MCF 10A (cell line): ENCODE measurements at places on chromosomes 4 and X. TPM values are rescaled to one million over a fixed set of nuclear protein-coding genes. Genes with fewer than 3 reads are reported as not detected.

DNA sequence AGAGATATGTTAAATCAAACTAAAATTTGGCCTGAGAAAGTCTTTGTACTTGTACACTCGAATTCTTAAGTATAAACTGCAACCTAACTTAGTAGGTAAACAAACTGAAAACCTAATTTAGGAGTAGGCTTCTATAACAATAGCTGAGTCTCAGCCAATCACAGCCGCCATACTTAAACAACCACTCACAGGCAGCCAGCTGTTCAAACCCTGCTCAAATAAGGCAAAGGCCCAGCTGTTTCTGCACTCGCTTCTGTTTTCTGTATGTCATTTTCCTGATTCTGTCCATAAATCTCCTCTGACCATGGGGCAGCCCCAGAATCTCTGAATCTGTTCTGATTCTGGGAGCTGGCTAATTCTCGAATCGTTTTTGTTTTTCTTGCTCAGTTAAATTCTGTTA lies 7.8 kb upstream of the PLS3 start:
- no peaks in the 10 kb centered on the region for H3K36me3 ChIP-seq
- H3K4me1 ChIP-seq, result no peaks in the 10 kb centered on the region
- H3K27ac ChIP-seq, result no peak overlapping the region
- no peak overlapping the region for H3K4me3 ChIP-seq
- no peak for DNase-seq

DNA sequence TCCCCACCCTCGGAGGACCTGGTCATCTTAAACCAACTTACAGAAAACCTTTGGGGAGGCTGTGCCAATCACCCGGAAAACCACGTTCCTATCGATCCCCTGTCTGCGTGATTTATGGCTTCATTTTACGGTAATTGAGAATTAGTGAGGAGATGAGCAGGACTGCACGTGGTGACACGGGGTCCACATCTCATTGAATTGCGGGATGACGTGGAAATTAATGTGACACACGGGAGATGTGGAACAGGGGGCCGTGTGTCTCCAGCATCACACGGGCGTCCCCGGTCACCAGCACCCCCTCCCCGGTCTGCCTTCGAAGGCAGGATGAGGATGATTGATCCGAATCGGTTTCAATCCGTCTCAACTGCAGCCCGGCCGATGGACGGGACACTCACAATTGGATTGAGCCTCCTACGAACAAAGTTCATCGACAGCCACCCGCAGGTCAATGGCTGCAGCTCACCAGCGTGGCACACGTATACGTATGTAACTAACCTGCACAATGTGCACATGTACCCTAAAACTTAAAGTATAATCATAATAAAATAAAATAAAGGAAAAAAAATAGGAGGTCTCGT lies 160.3 kb downstream of the SHOX start:
- no peak overlapping the region for H3K27ac ChIP-seq
- no peaks in the 10 kb centered on the region for H3K4me1 ChIP-seq
- no peak for DNase-seq
- H3K36me3 ChIP-seq, result no peaks in the 10 kb centered on the region

- H3K4me1 ChIP-seq, result no peaks in the 10 kb centered on the region
- no peaks in the 10 kb centered on the region for H3K27me3 ChIP-seq
- H3K36me3 ChIP-seq, result no peaks in the 10 kb centered on the region
- no peak for DNase-seq
- no peak overlapping the region for H3K4me3 ChIP-seq
- H3K27ac ChIP-seq, result no peak overlapping the region
These were observed 67.6 kb upstream of the GYPA start for GRCh38 chr4:144208074-144208473.

- no peak for DNase-seq
- H3K4me3 ChIP-seq, result no peak overlapping the region
- no peak overlapping the region for H3K27ac ChIP-seq
- H3K36me3 ChIP-seq, result no peaks in the 10 kb centered on the region
- no peaks in the 10 kb centered on the region for H3K27me3 ChIP-seq
These were observed 709.8 kb upstream of the HS3ST1 start for GRCh38 chr4:12138488-12138887.

The FRAS1 gene
- 2.0 and 2.1 TPM in 2 replicates for total RNA-seq

DNA sequence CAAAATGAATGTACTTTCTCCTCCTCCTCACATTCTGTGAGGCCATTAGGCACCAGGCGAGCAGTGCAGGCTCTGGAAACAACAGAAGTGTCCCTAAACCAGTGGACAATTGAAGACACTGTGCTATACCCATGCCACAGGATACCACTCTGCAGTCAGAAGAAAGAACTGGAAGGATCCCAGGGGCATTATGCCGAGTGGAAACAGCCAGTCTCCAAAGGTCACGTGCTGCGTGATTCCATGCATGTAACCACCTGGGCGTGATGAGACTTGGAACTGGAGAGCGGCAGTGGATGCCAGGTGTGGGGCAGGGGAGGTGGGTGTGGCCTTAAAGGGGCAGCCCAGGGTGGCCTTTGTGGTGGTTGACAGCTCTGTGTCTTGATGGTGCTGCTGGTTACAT lies 139.4 kb downstream of the EVC2 start:
- no peak overlapping the region for H3K27ac ChIP-seq
- H3K27me3 ChIP-seq, result no peaks in the 10 kb centered on the region
- H3K36me3 ChIP-seq, result peaks cover 19% of the 10 kb centered on the region
- no peaks in the 10 kb centered on the region for H3K4me1 ChIP-seq

The UGT2A1 gene
- total RNA-seq, result not detected in 2 replicates

GRCh38 chrX:56788717-56789122 lies 59.7 kb downstream of the NBDY start:
- H3K4me3 ChIP-seq, result no peak overlapping the region
- no peaks in the 10 kb centered on the region for H3K4me1 ChIP-seq
- no peak overlapping the region for H3K27ac ChIP-seq
- peaks cover 41% of the 10 kb centered on the region for H3K27me3 ChIP-seq
- peaks cover 13% of the 10 kb centered on the region for H3K36me3 ChIP-seq

DNA sequence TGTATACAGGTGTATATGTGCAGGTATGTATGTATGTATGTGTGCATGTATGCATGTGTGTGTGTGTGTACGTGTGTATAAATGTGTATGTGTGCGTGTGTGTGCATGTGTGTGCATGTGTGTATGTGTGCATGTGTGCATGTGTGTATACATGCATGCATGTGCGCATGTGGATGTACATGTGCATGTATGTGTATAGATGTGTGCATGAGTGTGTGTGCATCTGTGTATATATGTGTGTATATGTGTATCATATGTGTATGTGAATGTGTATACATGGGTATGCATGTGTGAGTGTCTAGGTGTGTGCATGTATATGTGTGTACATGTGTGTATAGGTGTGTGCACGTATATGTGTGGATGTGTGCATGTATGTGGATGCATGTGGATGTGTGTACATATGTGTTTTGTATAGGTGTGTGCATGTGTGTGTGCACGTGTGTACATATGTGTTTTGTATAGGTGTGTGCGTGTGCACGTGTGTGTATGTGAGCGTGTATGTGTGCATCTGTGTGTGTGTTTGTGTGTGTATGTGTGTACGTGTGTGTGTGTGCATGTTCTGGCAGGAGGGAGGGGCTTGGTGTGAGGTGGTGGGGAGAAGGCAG lies 6.0 kb downstream of the BGN start:
- H3K4me3 ChIP-seq, result no peak overlapping the region
- no peak for DNase-seq
- no peaks in the 10 kb centered on the region for H3K36me3 ChIP-seq
- H3K4me1 ChIP-seq, result no peaks in the 10 kb centered on the region
- no peaks in the 10 kb centered on the region for H3K27me3 ChIP-seq
- H3K27ac ChIP-seq, result no peak overlapping the region

DNA sequence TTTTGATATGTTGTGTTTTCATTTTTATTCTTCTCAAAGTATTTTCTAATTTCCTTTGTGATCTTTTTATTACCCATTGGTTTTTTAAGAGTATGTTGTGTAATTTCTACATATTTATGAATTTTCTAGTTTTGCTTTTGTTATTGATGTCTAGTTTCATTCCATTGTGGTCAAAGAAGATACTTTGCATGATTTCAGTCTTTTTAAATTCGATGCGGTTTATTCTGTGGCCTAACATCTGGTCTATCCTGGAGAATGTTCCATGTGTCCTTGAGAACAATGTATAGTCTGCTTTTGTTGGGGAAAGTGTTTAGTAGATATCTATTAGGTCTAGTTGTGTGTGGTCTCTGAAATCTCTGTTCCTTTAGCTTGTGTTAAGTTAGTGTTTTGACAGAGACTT lies 46.2 kb downstream of the PPEF1 start:
- H3K27me3 ChIP-seq, result no peaks in the 10 kb centered on the region
- peaks cover 9% of the 10 kb centered on the region for H3K4me1 ChIP-seq
- H3K36me3 ChIP-seq, result no peaks in the 10 kb centered on the region
- no peak overlapping the region for H3K27ac ChIP-seq
- H3K4me3 ChIP-seq, result no peak overlapping the region

DNA sequence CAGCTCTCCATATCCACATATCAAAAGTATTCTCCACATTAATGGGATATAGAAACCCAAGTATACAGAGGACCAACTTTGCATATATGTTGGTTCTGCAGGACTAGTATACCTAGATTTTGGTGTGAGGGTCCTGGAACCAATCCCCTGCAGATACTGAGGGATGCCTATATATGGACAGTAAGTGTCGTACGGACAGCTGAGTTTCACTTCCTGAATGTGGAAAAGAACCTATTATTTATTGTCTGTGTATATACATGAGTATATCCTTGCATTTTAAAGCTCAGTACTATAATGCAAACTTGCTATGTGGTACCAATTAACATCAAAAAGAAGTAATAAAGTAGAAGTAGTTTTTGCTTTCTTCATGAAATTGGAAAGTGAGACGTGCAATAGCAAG lies 101.9 kb downstream of the FBXW7 start:
- H3K27me3 ChIP-seq, result no peaks in the 10 kb centered on the region
- no peak overlapping the region for H3K27ac ChIP-seq
- no peaks in the 10 kb centered on the region for H3K4me1 ChIP-seq
- no peaks in the 10 kb centered on the region for H3K36me3 ChIP-seq

- H3K27me3 ChIP-seq, result no peaks in the 10 kb centered on the region
- peaks cover 6% of the 10 kb centered on the region for H3K36me3 ChIP-seq
- no peak for DNase-seq
- H3K4me1 ChIP-seq, result no peaks in the 10 kb centered on the region
These were observed 43.1 kb upstream of the MXD4 start for GRCh38 chr4:2304877-2305561.

DNA sequence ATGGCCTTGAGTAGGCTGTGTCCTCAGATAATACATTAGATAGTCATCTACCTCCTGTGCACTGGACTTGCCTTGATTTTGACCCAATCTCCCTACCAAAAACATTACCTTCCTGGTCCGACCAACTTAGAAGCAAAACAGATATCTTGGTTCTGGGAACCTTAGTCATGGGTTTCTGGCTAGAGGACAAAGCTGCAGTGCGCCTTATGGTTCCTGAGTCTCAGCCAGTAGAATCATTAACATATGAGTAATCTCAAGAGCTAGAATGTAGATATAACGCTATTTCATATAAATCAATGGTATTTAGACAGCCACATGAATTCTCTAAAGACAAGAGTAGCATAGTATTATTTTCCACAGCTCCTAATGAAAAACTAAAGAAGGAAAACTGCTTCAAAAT lies 83.1 kb downstream of the GRIA3 start:
- H3K4me3 ChIP-seq, result no peak overlapping the region
- DNase-seq, result no peak
- no peaks in the 10 kb centered on the region for H3K27me3 ChIP-seq
- no peaks in the 10 kb centered on the region for H3K36me3 ChIP-seq
- no peaks in the 10 kb centered on the region for H3K4me1 ChIP-seq
- H3K27ac ChIP-seq, result no peak overlapping the region

GRCh38 chr4:131044368-131044767 lies 1948.4 kb downstream of the C4orf33 start:
- no peak overlapping the region for H3K4me3 ChIP-seq
- no peaks in the 10 kb centered on the region for H3K27me3 ChIP-seq
- no peak for DNase-seq
- no peaks in the 10 kb centered on the region for H3K36me3 ChIP-seq
- no peak overlapping the region for H3K27ac ChIP-seq
- no peaks in the 10 kb centered on the region for H3K4me1 ChIP-seq

- H3K4me3 ChIP-seq, result peak overlapping the region; percentile 54
- no peaks in the 10 kb centered on the region for H3K36me3 ChIP-seq
- H3K4me1 ChIP-seq, result peaks cover 4% of the 10 kb centered on the region
- peaks cover 11% of the 10 kb centered on the region for H3K27me3 ChIP-seq
These were observed 169.8 kb upstream of the BCOR start for GRCh38 chrX:40267334-40268187.

DNA sequence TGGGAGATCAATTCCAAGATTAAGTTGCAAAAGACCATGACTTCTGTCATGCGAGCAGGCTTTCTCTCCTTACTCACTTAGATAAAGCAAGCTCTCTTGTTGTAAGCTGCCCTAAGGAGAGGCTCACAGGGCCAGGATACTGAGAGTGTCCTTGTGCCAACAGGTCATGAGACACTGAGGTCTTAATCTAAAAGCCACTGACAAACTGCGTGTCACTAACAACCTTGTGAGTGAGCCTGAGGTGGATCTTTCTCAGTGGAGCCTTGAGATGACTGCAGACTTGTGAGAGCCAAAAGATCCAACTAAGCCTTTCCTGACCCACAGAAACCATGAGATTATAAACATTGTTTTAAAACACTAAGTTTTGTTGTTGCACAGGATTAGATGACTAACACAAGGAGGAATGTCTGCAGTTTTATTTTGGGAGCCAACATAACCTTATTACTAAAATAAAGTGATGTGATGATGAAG lies 170.5 kb downstream of the SLC39A8 start:
- no peaks in the 10 kb centered on the region for H3K27me3 ChIP-seq
- peak overlapping the region; percentile 61 for H3K27ac ChIP-seq
- H3K36me3 ChIP-seq, result no peaks in the 10 kb centered on the region
- peaks cover 6% of the 10 kb centered on the region for H3K4me1 ChIP-seq

- H3K36me3 ChIP-seq, result no peaks in the 10 kb centered on the region
- H3K4me3 ChIP-seq, result no peak overlapping the region
- H3K27ac ChIP-seq, result no peak overlapping the region
- no peaks in the 10 kb centered on the region for H3K27me3 ChIP-seq
- no peaks in the 10 kb centered on the region for H3K4me1 ChIP-seq
- no peak for DNase-seq
These were observed 8.3 kb upstream of the SPP1 start for GRCh38 chr4:87967193-87967592.

GRCh38 chrX:108131471-108131870 lies 39.9 kb downstream of the ATG4A start:
- H3K4me1 ChIP-seq, result no peaks in the 10 kb centered on the region
- no peak for DNase-seq
- no peak overlapping the region for H3K4me3 ChIP-seq

- no peak overlapping the region for H3K27ac ChIP-seq
- no peak overlapping the region for H3K4me3 ChIP-seq
- DNase-seq, result no peak
- H3K36me3 ChIP-seq, result no peaks in the 10 kb centered on the region
These were observed 70.8 kb upstream of the SHISA3 start for GRCh38 chr4:42326524-42326923.

DNA sequence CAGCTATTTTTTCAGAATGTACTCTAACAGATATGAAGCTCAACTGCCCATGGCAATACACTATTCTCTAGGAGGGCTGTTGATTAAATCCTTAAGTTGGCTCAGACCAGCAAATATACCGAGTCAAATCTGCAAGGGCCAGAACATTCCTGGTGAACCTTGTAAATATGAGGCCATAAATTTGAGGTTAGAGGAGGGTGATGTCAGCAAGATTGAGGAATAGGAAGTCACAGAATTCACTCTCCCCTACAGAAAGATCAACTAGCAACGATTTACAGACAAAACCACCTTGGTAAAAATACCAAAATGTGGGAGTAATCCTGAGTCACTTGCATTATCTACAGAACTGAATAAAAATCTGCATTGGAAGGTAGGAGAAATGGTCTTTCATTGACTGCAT lies 399.3 kb downstream of the GPM6A start:
- no peaks in the 10 kb centered on the region for H3K36me3 ChIP-seq
- peak; percentile 33 for DNase-seq
- H3K4me3 ChIP-seq, result no peak overlapping the region
- peak overlapping the region; percentile 83 for H3K27ac ChIP-seq
- no peaks in the 10 kb centered on the region for H3K27me3 ChIP-seq
- peaks cover 20% of the 10 kb centered on the region for H3K4me1 ChIP-seq
